Dorsolateral prefrontal cortex (tissue), 122 donors: ENCODE measurements at places on chromosomes 1 and 21.
A peak's percentile ranks its signal among the peaks of the same experiment; 100 is the strongest.

DNA sequence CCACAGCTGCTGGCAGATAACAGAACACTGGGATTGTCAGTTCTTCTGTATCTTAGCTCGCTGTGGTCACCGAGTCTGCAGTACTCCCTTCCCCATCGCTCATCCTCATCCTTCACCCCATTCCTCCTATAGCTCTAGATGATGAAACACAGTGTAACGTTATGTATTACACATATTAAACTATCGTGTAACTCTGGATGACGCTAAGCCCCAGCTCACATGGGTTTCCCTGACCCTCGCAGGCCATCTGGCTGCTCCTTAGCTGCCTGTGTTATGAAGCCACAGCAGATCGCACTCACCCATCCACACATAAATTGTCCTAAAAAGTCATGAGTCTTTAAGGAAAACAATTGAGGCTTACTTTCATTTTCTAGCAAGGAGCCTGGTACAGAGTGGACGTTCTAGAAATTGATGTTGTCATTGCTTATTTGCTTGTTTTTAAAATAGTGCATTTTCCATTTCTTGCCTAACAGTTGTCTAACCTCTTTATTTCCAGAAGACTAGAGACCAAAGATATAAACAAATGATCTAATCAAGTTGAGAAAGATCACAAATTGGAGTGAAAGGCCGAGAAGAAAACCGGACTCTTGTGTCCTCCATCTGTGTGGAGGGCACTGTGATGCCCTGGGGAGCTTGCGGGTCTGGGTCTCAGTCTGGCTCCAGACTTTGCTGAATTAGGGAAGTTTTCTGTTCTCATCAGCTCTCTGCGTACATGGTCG lies 24.3 kb upstream of the PCP4 start:
- DNase-seq, result no peak

GRCh38 chr1:223834660-223835263 lies 11.0 kb downstream of the TP53BP2 start:
- no peak for DNase-seq

DNA sequence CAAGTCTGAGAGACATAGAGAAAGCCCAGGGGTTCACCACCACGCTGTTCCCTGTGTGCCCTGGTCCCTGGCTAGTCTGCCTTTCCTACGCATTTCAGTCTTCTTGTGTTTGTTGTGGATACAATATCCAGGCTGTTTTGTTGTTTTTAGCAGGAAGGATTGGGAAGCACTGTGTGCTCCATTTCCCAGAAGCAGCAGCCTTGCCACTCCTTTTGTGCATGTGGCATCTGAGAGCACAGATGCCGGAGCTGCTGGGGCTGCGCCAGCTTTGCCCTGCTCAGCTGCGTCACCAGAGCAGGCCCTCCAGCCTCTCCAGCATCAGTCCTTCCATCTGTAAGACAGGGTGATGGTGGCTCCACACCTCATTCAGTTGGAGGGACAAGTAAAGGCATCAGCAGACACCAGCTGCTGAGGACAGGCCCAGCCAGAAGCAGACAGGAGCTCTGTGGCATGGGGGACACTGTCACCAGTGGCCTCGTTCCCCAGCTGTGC lies 94.4 kb upstream of the COL6A1 start:
- DNase-seq, result peak; percentile 73

GRCh38 chr1:1782399-1783221 lies 4.3 kb upstream of the NADK start:
- no peak for DNase-seq

DNA sequence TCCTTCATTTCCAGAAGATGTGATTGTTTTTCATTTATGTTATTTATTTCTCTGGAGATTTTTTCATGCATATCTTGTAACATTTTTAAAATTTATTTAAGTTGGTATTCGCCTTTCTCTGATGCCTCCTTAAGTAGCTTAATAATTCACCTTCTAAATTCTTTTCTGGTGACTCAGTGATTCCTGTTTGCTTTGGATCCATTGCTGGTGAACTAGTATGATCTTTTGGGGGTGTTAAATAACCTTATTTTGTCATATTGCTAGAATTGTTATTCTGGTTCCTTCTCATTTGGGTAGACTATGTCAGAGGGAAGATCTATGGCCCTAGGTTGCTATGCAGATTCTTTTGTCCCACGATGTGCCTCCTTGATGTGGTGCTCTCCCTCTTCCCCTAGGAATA lies 1347.2 kb upstream of the B3GALT2 start:
- no peak for DNase-seq

GRCh38 chr1:58197811-58198210 lies 348.7 kb downstream of the OMA1 start:
- no peak for DNase-seq

DNA sequence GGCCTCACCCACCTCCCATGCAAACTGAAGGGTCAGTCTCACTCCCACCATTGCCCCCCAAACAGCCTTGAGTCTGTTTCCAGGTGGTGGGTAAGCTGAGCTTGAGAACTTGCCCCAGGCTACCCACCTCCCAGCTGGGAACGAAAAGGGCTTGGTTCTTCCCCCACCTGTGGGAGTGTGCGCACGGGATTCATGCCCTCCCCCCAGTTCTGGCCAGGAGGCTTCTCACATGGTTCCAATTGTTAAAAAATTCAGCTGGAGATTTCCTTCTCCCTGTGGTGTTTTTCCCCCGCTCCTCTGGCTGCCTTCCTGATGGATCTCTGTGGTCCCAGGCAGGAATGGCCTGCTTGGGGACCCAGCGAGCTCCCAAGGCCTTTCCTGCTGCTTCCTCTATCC lies 81.8 kb upstream of the C21orf91 start:
- DNase-seq, result no peak

- DNase-seq, result peak; percentile 41
Measured at GRCh38 chr1:108560874-108561459, 1.1 kb downstream of the EEIG2 start.

GRCh38 chr1:52632732-52633290 lies at the start of gene SHISAL2A:
Gene SHISAL2A (plus strand): TSS chr1:52633168. CDS start chr1:52633494, 326 bp downstream.
- no peak for DNase-seq

DNA sequence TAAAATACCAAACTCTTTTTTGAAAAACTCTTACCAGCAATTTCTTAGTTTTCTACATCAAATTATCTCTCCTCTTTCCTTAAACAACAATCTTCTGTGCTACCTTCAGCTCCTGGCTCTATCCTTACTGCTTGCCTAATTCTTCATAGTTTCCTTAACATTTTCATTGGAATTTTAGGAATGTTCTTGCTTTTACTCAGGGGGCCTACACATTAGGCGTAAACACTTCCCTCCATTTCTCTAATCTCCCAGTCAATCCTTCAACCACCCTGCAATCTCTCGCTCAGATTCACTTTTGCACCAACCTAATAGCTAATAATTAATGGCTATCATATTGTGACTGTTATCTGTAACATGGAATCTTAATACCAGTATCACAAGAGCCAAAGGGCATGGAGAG lies 50.1 kb downstream of the ADAMTS5 start:
- no peak for DNase-seq

GRCh38 chr1:1215881-1216605 lies 2.1 kb upstream of the TNFRSF4 start:
- DNase-seq, result no peak

DNA sequence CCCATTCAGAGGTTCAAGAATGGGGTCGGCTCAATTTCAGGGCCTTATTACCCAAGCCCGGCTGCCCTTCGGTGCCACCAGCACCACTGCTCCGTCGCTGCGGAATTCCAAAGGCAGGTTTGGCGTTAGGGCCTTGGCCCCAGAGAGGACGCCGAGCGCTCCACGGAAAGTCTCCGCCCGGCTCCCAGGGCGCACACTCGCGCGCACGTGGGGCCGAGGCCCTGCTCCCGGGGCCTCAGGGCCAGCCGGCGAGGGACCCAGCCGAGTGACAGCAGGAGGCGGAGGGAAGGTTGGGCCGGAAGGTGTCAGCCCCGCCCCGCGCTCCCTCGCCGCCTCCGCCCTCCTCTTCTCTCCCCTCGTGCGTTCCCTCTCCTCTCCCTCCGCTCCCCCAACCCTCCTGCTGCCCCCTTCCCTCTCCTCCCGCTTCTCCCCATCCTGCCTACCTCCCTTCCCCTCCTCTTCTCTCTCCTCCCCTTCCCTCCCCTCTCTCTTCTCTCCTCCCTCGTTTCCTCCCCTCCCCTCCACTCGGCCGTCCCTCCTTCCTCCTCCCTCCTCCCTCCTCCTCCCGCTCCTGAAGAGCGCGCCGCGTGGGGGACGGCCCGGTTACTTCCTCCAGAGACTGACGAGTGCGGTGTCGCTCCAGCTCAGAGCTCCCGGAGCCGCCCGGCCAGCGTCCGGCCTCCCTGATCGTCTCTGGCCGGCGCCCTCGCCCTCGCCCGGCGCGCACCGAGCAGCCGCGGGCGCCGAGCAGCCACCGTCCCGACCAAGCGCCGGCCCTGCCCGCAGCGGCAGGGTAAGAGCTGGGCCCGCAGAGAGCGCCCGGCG lies at the start of gene ETS2:
TSS of gene ETS2 (plus strand) at position 602 of the 825 bp plus-strand sequence. CDS start 4,106 bp downstream, outside the sequence.
- peak; percentile 48 for DNase-seq

GRCh38 chr21:39518847-39519210 lies 67.1 kb downstream of the SH3BGR start:
- no peak for DNase-seq

DNA sequence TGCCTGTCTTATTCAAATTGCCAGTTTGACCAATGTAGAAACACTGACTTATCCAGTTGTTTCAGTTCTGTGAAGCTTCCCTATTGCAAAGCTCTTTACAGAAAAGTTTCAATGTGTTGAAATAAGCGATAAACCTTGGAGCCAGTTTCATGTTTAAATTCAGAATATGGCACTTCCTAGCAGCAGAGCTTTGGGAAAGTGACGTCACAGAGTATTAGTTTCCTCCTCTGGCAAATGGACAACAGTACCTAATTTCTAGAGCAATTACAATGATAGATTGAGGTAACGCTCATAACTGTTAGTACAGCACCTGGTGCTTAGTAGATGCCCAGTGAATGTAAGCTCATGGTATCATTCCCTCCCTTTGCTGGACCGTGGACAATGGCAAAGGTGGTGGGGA lies 527.5 kb upstream of the DAB1 start:
- DNase-seq, result no peak

- DNase-seq, result no peak
Measured at GRCh38 chr21:29196670-29197191, 66.3 kb downstream of the MAP3K7CL start.
